Activated CD4-positive, alpha-beta T cell treated with anti-CD3 and anti-CD28 coated beads, Interleukin-2, Interleukin-6, amounts not matched to agents 100 ng/mL and 50 ng/mL, durations not matched to agents 16 hours and 8 hours (primary cell): ENCODE measurements at places on chromosomes 1 and 21.

DNA sequence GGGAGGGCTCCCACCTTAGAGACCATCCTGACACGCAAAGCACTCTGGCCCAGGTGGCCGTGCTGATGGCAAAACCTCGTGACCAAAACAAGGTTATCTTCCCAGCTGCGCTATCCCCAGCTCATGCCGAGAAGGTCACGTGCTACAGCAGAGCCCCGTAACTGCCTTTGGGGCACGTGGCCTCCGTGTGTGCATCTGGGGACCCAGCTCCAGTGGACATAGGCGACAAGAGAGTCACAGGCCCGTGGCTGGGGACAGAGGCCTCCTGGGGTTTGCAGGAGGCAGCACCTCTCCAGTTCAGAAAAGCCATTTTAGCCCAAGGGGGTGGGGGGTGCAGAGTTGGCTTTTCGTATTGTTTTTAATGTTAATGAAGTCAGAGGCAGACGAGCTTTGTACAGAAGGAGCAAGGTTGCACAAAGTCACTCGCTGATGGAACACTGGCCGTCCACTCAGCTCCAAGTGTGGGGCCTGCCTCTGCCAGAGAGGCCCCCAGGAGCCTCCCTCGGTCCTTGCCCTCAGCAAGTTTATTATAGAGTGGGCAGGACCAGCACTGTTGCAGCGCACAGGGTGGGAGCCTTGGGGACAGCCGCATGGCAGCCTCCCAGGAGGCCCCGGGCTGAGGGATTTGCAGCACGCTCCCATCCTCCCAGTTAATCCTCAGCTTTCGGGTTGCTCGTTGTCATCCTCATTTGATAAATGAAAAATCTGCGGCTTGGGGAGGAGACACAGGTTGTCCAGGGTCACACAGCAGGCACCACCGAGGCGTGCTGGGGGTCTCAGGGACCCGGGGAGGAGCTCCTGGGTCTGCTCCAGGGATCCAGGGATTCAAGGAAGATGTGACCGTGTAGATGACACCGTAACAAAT, 8.0 kb upstream of the PDE9A start:
- DNase-seq, result no peak

DNA sequence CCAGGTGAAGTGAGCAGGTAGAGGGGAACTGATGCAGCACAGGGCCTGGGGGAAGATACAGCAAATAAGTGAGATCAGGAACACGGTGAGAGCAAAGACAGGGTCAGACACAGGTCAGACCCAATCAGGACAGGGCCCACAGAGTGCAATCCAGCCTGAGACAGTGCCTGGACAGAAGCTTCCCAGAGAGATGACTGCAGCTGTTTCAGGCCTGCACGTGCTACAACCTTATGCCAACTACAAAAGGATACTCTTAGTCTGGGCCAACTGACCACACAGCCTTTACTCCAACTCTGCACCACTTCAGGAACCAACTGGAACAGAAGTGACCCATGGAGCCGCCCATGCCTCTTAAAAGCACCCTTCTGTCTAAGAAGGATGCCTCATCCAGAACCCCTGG, 228.0 kb downstream of the TOMM20 start:
- DNase-seq, result no peak

GRCh38 chr1:92736395-92736794, 48.5 kb downstream of the EVI5 start:
- no peak for DNase-seq

- DNase-seq, result peak; percentile 58
These were observed 46.7 kb upstream of the OSBPL9 start for GRCh38 chr1:51570063-51570710.

GRCh38 chr21:43267391-43268085, 98.7 kb downstream of the CRYAA start:
- no peak for DNase-seq
